ENCODE measurements at places on chromosomes 1 and 21. TPM values are rescaled to one million over a fixed set of nuclear protein-coding genes. Genes with fewer than 3 reads are reported as not detected.

Gene AXDND1
- 1.8 TPM for total RNA-seq

Gene FCER1G
- total RNA-seq, result 6.3 TPM

Gene SPATA17
- total RNA-seq, result 3.7 TPM

Gene ZBTB8B
- total RNA-seq, result 3.8 TPM

Gene PDPN
- 14.1 TPM for total RNA-seq

Gene KCNJ9
- total RNA-seq, result 4.1 TPM

Gene SYCP1
- 0.11 TPM for total RNA-seq

Gene RBP7
- 2.6 TPM for total RNA-seq

Gene SPRR2G
- total RNA-seq, result not detected

Gene ARMH1
- total RNA-seq, result 6.7 TPM

Gene TMPRSS15
- total RNA-seq, result not detected

Gene DDOST
- total RNA-seq, result 141 TPM

Measured in camera-type eye (tissue), 1 donor.